ENCODE measurements at places on chromosomes 3 and 15. TPM values are rescaled to one million over a fixed set of nuclear protein-coding genes. Genes with fewer than 3 reads are reported as not detected.

GRCh38 chr3:122612696-122613095 lies 35.2 kb downstream of the PARP15 start:
- no peak for DNase-seq

DNA sequence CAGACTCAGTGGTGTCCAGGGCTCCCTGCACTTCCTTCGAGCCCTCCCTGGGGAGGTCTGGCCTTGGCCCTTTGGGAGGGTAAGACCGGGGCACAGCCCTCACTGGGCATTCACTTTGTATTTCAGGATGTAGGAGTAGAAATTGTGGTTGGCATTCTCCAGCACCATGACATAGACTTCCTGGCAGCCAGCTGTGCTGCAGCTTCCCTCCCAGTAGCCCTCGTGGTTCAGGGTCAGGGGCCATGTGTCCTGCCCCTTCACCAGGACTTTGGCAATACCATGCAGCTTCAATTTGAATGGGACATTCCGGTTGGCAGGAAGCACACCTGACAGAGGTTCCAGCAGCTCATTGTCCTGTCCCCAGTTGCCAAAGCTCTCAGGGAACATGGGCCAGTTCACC lies 47.3 kb downstream of the KY start:
- no peak for DNase-seq

- DNase-seq, result no peak
Measured at GRCh38 chr3:148816427-148816826, 11.2 kb upstream of the CPB1 start.

The GOLGA8J gene
- total RNA-seq, result 0.25 TPM

GRCh38 chr3:52820736-52821135 lies 9.7 kb downstream of the ITIH4 start:
- no peak for DNase-seq
